Central memory CD4-positive, alpha-beta T cell (primary cell): ENCODE measurements at places on chromosomes 6 and 20.

DNA sequence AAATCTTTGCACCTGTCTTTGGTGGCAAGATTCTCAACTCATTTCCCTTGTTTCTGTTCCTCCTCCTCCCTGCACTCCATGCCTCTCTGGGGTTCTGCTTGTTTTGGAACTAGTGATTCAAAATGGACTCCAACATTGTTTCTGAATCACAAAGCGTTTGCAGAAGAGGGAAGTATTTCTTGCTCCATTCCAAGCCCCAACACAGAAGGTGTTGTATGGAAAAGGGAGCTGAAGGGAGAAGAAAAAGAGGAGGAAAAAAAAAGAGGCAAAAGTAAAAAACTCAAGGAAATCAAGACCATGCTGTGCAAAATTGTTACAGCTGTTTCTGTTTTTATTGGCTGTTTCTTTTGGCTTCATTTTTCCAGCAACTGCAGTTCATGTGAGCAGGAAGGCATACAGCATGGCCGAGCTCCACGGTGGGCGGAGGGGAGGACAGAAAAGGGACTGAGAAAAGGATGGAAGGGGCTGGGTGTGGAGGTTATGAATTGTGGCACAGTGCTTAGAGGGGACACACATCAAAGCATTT is 66.9 kb upstream of the PRL start:
- DNase-seq, result no peak

DNA sequence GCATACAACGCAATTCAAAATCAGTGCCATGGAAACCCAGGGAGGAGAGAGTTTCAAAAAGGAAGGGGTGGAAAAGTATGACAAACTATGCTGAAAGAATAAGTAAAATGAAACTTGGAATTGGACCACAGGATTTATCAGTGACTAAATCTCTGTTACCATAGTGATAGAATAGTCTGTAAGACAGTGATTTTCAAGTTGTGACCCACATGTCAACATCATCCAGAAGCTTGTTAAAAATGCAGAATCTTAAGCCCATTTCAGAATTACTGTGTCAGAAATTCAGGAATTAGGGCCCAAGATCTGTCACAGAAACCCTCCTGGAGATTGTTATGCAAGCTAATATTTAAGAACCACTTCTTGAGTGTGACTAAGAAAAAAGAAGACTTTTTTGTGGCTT is 417.7 kb upstream of the JAG1 start:
- DNase-seq, result no peak

GRCh38 chr20:56194042-56194441 is 54.5 kb upstream of the MC3R start:
- no peak for DNase-seq

DNA sequence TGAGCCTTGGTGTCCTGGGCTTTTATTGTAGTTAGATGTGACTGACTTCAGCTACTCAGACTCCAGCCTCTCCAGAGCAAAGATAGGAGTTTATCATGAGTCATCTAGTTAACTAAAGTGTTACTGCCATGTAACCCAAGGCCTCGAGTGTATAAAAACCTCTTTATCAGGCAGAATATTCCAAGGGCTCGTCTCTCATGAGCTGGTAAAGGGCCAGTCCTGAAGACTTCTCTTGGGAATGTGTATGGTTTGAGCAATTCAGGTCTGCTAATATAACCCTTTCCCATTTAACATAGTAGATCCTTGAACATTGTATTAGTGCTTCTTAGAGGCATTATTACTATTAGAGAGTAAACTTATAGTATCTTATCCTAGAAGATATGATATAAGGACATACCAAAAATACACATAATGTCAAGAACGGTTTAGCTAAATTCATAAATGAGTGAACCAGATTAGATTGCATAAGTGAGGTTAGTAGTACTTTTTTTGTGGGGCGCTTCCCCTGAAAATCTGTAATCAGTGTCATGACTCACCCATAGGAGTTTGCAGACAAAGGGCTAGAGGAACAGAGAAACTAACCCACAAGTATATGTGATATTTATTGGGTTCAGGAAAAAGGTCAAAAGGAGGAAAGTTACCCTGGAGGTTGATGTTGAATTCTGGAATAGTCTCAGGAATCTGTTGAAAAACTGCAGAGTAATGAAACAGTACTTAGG is 16.0 kb downstream of the DSE start:
- DNase-seq, result no peak

- no peak for DNase-seq
These were observed 9.5 kb upstream of the UQCC1 start for GRCh38 chr20:35421322-35421721.

DNA sequence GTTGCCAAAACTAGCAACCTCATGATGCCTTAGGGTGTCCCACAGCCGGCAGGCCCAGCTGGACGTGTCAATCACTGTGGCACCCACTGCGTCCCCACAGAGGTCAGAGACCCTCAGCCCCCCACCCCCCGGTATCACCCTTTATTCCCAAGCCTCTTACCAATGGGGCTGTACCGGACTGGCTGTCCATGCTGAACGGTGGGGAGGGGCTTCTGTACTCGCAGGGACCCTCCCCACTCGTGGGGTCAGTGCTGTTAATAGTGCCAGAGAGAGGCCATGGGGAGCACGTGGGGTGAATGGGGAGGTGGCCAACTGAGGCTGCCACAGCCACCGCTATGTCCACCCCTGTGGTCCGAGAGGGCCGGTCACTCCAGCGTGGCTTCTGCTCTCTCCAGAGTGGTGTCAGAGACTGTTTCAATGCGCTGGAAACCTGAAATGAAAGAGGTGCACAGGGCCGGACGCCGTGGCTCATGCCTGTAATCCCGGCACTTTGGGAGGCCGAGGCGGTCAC is 68.6 kb downstream of the THBS2 start:
- no peak for DNase-seq

- no peak for DNase-seq
These were observed 293.4 kb downstream of the TFAP2C start for GRCh38 chr20:56922497-56922896.

- no peak for DNase-seq
These were observed 26.8 kb upstream of the SLC35B3 start for GRCh38 chr6:8462169-8462568.

GRCh38 chr20:57905448-57905847 is 195.6 kb upstream of the PMEPA1 start:
- no peak for DNase-seq

DNA sequence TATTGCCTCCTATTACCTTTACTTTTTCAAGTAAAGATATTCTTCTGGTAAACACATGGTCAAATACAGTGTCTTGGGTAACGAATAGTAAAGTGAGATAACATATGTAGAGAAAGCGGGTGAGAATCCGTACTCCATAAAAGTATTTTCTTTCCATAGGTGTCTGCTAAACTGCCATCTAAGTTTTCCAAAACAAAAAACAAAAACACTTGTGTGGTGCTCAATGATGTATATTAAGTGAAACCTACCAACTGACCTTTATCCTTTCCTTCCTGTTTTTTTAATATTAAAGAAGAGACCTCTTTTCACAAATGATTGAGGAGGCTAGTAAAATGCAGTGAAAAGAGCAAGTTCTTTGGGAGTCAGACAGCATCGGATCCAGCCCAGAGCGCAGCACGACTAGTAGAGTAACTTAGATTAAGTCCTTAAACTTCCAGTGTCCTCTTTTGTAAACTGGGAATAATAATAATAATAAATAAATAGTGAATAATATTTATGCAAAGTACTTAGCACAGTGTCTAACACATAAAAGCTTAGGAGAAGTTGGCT is 437 bp upstream of the CDKAL1 start:
- no peak for DNase-seq

- no peak for DNase-seq
These were observed 272.4 kb downstream of the GMDS start for GRCh38 chr6:1972962-1973361.

DNA sequence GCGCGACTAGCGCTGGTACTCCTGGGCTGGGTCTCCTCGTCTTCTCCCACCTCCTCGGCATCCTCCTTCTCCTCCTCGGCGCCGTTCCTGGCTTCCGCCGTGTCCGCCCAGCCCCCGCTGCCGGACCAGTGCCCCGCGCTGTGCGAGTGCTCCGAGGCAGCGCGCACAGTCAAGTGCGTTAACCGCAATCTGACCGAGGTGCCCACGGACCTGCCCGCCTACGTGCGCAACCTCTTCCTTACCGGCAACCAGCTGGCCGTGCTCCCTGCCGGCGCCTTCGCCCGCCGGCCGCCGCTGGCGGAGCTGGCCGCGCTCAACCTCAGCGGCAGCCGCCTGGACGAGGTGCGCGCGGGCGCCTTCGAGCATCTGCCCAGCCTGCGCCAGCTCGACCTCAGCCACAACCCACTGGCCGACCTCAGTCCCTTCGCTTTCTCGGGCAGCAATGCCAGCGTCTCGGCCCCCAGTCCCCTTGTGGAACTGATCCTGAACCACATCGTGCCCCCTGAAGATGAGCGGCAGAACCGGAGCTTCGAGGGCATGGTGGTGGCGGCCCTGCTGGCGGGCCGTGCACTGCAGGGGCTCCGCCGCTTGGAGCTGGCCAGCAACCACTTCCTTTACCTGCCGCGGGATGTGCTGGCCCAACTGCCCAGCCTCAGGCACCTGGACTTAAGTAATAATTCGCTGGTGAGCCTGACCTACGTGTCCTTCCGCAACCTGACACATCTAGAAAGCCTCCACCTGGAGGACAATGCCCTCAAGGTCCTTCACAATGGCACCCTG is 1.6 kb downstream of the TPBG start:
- no peak for DNase-seq

DNA sequence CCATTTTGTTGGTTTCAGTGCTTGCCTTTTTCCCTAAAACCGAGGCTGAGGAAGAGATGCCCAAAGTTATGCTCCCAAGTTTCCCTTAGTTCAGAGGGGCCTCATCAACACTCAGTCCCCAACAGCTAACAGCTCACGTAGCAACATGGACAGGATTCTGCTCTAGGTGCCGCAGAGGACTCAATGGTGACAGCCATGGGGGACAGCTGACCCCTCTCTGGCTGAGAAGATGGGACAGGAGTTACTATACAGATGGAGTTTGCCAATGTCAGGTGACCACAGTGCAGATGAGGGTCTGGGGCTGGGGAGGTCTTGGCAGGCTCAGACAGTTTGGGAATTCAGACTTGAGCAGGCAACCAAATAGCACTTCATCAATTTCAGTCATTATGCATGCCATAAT is 67.3 kb downstream of the NPEPL1 start:
- DNase-seq, result no peak

- DNase-seq, result no peak
These were observed 82.9 kb downstream of the KIF6 start for GRCh38 chr6:39642270-39642669.

GRCh38 chr6:150149146-150149545 is 6.3 kb downstream of the PPP1R14C start:
- DNase-seq, result no peak

GRCh38 chr6:160963651-160964050 is 27.9 kb upstream of the MAP3K4 start:
- DNase-seq, result no peak

- no peak for DNase-seq
These were observed 426.5 kb upstream of the RNF217 start for GRCh38 chr6:124535746-124536145.

GRCh38 chr6:130838951-130839350 is 11.7 kb downstream of the SMLR1 start:
- DNase-seq, result no peak
